ENCODE measurements at places on chromosomes 6 and 20.

- no peak for DNase-seq
These were observed 10.7 kb upstream of the FBXO9 start for GRCh38 chr6:53054532-53054931.

DNA sequence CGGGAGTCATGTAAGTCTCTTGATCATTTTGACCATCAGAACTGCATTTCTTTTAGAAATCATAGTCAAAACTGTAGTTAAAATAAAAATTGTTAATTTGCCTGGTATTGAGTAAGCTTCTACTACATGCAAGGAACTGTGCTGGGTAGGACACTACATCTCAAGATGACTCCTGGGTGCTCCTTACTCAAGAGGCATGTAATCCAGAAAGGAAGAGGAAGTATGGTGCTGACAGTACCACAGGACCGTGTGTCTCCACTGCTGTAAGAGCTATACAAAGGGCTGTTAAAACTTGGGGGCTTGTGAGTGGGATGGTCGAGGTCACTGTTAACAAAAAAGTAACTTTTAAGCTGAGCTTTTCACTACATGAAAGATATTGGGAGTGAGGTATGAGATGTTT is 508.3 kb upstream of the SOX4 start:
- no peak for DNase-seq

- DNase-seq: no peak
These were observed 117.5 kb downstream of the FLRT3 start for GRCh38 chr20:14219801-14220461.

DNA sequence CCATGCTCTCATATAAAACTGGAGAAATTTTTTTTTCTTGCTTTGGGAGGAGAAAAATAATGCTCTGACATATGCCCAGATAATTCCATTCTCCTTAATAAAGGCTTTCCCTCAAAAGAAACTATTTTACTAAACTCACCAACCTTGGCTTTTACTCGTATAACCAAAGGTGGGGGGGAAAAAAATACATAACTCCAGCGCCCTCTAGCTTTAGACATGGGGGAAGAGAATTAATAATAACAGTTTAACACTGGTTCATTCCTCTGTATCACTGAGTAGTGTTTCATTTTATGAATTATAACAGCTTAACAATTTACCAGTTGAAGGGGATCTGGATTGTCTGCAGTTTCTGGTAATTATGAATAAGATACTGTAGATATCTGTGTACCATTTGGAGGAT is 1226.1 kb downstream of the GRIK2 start:
- DNase-seq: no peak

DNA sequence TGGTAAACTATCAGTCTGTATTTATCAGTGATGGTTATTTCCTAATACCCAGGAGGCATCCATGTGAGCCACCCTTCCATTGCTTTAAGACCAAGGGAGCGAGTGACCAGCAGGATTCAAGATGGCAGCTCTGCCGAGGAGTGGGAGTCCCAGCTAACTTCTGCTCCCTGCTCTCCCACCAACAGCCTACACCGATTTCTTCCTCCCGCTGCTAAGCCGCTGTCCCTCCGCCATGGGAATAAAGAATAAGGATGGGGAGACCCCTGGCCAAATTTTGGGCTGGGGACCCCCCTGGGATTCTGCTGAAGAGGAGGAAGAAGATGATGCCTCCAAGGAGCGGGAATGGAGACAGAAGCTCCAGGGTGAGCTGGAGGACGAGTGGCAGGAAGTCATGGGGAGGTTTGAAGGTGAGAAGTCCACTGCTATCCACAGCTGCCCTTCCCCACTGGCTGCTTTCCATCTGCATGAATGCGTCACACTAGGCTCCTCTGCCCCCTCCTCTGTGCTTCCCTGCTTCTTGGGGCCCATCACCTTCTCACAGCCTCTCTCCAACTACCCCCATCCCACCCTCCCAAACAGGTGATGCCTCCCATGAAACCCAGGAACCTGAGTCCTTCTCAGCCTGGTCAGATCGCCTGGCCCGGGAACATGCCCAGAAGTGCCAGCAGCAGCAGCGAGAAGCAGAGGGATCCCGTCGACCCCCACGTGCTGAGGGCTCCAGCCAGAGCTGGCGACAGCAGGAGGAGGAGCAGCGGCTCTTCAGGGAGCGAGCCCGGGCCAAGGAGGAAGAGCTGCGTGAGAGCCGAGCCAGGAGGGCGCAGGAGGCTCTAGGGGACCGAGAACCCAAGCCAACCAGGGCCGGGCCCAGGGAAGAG is 10.3 kb downstream of the NFKBIL1 start:
- DNase-seq: no peak

DNA sequence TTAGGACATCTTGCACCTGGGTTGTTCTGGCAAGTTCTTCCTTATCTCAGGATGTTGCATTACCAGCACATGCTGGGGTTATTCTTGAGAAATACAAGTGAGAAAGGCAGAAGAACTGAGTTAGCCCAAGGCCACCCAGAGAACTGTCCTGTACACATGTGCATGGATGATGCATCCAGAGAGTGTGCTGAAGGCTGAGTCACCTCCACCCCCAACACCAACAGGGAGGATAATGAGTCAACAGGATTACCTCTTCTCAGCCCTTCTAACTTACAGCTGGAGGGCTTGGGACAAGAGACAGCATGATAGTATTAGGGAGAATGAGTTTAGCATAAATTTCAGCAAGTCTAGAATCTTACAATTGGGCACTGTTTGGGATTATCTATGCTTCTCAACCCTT is 8.5 kb downstream of the SCGN start:
- DNase-seq: no peak

DNA sequence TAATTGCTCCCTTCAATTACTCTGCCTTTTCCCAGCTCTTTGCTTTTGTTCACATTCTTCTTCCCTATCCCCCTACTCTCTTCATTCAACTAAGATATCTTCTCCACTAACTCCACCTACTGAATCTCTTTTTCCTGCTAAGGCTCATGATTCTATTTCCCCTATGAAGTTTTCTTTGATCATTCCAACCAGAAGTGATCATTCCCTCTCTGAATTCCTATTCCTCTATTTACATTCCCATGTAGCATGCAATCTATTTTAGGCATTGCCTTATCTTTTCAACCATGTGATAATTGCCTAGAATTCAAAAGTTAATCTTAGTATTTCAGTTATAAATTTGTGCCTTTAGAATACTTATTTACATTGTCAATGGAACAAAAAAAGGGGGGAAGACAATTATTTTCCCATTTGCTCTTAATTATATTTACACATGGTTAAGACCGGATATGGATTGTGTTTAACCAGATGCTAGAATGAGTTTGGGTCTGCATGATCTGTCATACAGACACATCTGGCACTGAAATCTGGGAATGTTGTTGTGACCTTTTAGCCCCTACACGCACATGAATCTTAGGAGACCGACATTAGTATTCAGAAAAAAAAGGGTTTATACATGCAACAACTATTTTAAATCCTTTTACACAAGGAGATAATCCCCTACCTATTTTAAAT is 20.8 kb downstream of the MOXD1 start:
- DNase-seq: no peak

All from hippocampal formation (tissue), 2 donors.